ENCODE measurements at places on chromosomes 7 and 10.

- DNase-seq, result no peak
Measured at GRCh38 chr7:7399707-7400106, 136.0 kb downstream of the COL28A1 start.

DNA sequence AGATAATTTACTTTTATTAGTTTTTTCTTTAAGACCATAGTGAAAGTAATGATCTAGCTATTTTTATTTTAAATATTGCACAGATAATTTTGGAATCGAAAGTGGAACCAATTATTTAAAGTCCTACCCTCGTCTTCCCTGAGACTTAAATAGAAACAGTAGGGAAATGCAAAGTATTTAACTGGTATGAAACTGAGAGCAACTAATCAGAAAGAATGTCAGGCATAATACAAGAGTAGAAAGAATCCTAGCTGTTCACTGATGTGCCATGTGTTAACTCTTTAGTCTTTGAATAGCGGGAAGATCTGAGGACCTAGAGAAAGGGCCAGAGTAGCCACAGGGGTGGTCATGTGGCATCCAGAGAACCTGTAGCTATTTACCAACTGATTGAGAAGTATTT is 630.0 kb downstream of the NRG3 start:
- no peak for DNase-seq

GRCh38 chr10:70812814-70813213 is 2.9 kb upstream of the SGPL1 start:
- DNase-seq, result no peak

GRCh38 chr10:17816199-17816598 is 7.1 kb downstream of the MRC1 start:
- no peak for DNase-seq

DNA sequence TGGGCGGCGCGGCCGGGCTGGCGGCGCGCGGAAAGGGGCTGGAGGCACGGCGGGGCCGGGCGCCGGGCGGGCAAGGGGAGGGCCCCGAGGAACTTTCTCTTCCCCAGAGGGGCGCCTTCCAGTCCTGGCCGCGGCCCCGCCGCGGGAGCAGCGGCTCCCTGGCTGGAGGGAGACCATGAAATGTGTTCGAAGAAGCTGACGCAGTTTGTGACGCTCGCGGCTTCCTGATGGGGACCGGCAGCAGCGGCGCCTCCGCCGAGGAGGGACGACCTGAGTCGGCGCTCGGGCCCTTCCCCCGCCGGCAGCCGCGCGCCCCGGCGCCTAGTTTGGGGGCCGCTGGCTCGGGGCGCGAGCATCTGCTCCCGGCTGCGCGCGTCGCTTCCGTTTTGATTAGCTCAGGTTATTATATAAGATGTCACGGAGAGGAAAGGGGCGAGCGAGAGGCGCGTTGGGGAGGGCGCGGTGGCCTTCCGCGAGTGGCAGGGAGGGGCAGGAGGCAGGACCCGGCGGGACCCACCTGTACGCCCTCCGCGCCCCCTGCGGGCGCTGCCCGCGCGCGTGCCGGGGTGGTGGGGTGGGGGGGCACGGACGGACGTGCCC is 57.1 kb upstream of the PCGF5 start:
- peak; percentile 84 for DNase-seq

DNA sequence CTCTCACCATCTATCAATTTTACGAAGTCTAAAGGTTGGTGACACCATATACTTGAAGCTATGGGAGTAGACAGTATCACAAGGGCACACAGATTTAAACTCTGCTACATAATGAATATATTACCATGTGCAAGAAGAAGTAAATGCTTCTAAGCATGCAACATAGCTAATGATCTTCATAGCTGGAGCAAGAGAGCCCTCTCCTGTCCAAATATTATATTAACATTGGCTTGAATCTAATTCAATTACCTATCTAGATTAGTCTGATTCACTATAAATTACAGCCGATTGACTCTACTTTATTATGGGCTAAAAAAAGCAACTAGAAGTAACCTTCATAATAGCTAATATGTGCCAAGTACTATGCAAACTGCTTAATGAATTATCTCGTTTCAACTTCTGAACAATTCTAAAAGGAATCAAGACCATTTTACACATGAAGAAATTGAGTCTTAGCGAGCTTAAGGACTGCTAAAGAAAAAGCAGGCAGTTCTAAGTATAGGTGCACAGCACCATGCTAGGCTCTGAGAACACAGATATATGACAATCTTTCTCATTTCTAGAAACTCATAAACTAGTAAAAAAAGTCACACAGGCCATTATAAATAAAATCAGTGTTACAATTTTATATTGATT is 21.9 kb downstream of the FRA10AC1 start:
- DNase-seq, result no peak

DNA sequence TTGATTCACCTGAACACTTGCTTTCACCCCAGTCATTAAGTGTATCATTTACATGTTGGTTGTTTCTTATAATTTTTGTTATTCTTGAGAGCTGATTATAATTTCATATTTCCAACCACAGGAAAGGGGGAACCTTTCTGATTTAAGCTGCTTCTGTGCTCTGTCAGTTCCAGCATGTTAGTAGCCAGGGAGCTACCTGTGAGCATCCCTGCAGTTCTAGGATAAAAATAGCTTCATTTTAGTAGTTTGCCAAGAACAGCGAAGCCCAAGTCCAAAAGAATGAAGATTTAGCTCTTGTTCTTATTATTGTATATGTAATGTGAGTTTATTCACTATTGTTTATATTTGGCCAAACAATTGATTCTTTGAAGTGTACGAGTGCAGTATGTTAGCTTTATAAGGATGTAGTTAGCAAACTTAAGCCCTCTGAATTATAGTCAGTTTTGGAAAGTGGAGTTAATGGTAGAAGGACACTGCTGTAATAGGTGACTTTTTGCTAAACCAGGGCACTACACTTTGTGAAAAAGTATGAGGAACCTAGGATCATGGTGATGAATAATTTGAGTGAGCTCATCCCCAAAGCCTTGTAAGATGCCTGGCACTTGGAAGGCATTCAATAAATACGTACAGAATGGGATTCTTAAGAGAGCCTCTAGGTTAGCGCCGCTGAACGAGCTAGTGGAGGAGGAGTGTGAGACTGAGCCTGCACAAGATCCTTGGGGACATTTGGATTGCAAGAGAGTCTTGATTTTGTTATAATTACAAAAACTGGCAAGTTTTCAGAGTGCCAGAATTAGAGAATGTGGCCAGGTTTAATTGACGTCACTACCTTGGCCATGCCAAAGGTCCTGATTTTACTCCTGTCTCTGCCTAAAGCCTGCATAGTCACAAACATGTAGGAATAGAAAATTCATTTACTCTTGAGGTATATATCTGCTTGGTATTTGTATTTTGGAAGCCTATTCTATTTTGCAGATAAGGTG is 29.8 kb downstream of the DNAH11 start:
- DNase-seq, result no peak
